ENCODE measurements at places on chromosomes 1 and 21. TPM values are rescaled to one million over a fixed set of nuclear protein-coding genes. Genes with fewer than 3 reads are reported as not detected.

- no peak overlapping the region for H3K4me3 ChIP-seq
- no peaks in the 10 kb centered on the region for H3K4me1 ChIP-seq
- no peak overlapping the region for H3K27ac ChIP-seq
- no peaks in the 10 kb centered on the region for H3K36me3 ChIP-seq
- H3K27me3 ChIP-seq: no peaks in the 10 kb centered on the region
Measured at GRCh38 chr21:26941421-26941820, 25.5 kb downstream of the ADAMTS5 start.

KRTAP7-1 gene
- not detected for total RNA-seq

EGLN1 gene
- 45.9 TPM for total RNA-seq

DNA sequence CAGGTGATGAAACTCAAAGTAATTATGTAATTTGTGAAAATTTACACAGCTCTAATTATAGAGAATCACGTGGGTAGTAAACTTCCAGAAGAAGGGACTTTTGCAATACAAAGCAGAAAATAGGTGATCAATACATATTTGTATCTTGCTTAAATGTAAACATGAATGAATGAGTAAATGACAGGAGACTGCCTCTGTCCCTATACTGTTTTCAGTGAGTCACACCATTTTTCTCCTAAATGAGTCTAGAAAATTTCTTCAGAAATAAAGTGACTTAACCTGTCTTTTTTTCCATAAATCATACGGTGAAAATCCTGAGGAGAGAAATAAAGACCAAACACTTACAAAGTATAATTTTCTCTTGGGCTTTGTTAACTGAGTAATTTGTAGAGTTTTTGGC, 11.9 kb downstream of the RAP1A start:
- H3K4me3 ChIP-seq: no peak overlapping the region
- no peaks in the 10 kb centered on the region for H3K27me3 ChIP-seq
- DNase-seq: no peak
- no peaks in the 10 kb centered on the region for H3K36me3 ChIP-seq
- peaks cover 61% of the 10 kb centered on the region for H3K4me1 ChIP-seq
- no peak overlapping the region for H3K27ac ChIP-seq

LRRC8D gene
- 40.9 TPM for total RNA-seq

CLIC4 gene
- 91.3 TPM for total RNA-seq

GRCh38 chr1:173431304-173432045, 45.7 kb upstream of the PRDX6 start:
- no peaks in the 10 kb centered on the region for H3K27me3 ChIP-seq
- H3K36me3 ChIP-seq: no peaks in the 10 kb centered on the region
- peak; percentile 98 for DNase-seq
- no peak overlapping the region for H3K27ac ChIP-seq
- H3K4me1 ChIP-seq: peaks cover 20% of the 10 kb centered on the region
- H3K4me3 ChIP-seq: no peak overlapping the region

Data from adrenal gland (tissue), 19 donors.